ENCODE measurements at places on chromosomes 16 and 17. TPM values are rescaled to one million over a fixed set of nuclear protein-coding genes. Genes with fewer than 3 reads are reported as not detected.

The CSH1 gene
- total RNA-seq = not detected

The OR4D1 gene
- total RNA-seq = not detected

The TM4SF5 gene
- not detected for total RNA-seq

The HES7 gene
- 0.38 TPM for total RNA-seq

The GLP2R gene
- total RNA-seq = 1.4 TPM

The HS3ST2 gene
- total RNA-seq = 0.27 TPM

The SLFN12 gene
- total RNA-seq = 5.7 TPM

The AARSD1 gene
- 23.5 TPM for total RNA-seq

The SGCA gene
- total RNA-seq = 96.3 TPM

The CHRNE gene
- 118 TPM for total RNA-seq

The AANAT gene
- total RNA-seq = not detected

The KRT33A gene
- total RNA-seq = not detected

The ZP2 gene
- total RNA-seq = not detected

The BICDL2 gene
- total RNA-seq = not detected

Measured in left cardiac atrium (tissue), 4 donors.